ENCODE measurements at places on chromosomes 5 and 9. TPM values are rescaled to one million over a fixed set of nuclear protein-coding genes. Genes with fewer than 3 reads are reported as not detected.

The MPDZ gene
- 10.6 TPM for total RNA-seq

The C9orf153 gene
- total RNA-seq = 0.14 TPM

The NREP gene
- 3.6 TPM for total RNA-seq

The SCGB3A1 gene
- total RNA-seq = not detected

The SGCD gene
- 3.9 TPM for total RNA-seq

The FOXD4L3 gene
- total RNA-seq = not detected

The ZNF354C gene
- total RNA-seq = 0.53 TPM

The LIFR gene
- 6.1 TPM for total RNA-seq

The NFIL3 gene
- total RNA-seq = 13.0 TPM

The PCDHA5 gene
- 0.88 TPM for total RNA-seq

The GFI1B gene
- total RNA-seq = not detected

The AP3B1 gene
- total RNA-seq = 23.2 TPM

The CATSPER3 gene
- total RNA-seq = 0.40 TPM

The TNPO1 gene
- total RNA-seq = 152 TPM

The PCDHA11 gene
- 0.04 TPM for total RNA-seq

The PCDHB7 gene
- not detected for total RNA-seq

The PPP1R2B gene
- total RNA-seq = 0.13 TPM

The EGFL7 gene
- 51.0 TPM for total RNA-seq

The FCN1 gene
- total RNA-seq = not detected

The MOB3B gene
- 7.9 TPM for total RNA-seq

The HAVCR1 gene
- 32.1 TPM for total RNA-seq

The GABBR2 gene
- total RNA-seq = 0.34 TPM

The LHX2 gene
- 5.0 TPM for total RNA-seq

The GLT6D1 gene
- total RNA-seq = not detected

The RUSC2 gene
- total RNA-seq = 32.4 TPM

The SPATA31A3 gene
- not detected for total RNA-seq

The PLPP7 gene
- not detected for total RNA-seq

The TMEM232 gene
- total RNA-seq = not detected

The ADAMTS19 gene
- not detected for total RNA-seq

The FIBCD1 gene
- 16.1 TPM for total RNA-seq

The HTR1A gene
- total RNA-seq = not detected

The PPP2R2B gene
- 0.19 TPM for total RNA-seq

The STC2 gene
- total RNA-seq = 47.5 TPM

The ARL15 gene
- total RNA-seq = 5.0 TPM

The LCN9 gene
- not detected for total RNA-seq

The NIPAL4 gene
- total RNA-seq = 14.1 TPM

The IL5 gene
- total RNA-seq = not detected

The CD72 gene
- total RNA-seq = 0.19 TPM

The SPATA31A5 gene
- total RNA-seq = not detected

The FOXD1 gene
- total RNA-seq = 25.4 TPM

The SPINK6 gene
- not detected for total RNA-seq

The EIF4E1B gene
- total RNA-seq = not detected

The MYORG gene
- total RNA-seq = 6.2 TPM

The IL13 gene
- total RNA-seq = not detected

The IFNK gene
- not detected for total RNA-seq

The SLC28A3 gene
- total RNA-seq = not detected

The SHOC1 gene
- not detected for total RNA-seq

The PCDHB14 gene
- 0.13 TPM for total RNA-seq

The KIF12 gene
- 2.3 TPM for total RNA-seq

The SH3RF2 gene
- 3.1 TPM for total RNA-seq

The ADAMTS2 gene
- total RNA-seq = 0.07 TPM

The SYK gene
- 0.04 TPM for total RNA-seq

The SLC46A2 gene
- not detected for total RNA-seq

The PCDHGA1 gene
- total RNA-seq = 0.30 TPM

The GABRA1 gene
- not detected for total RNA-seq

The ANXA1 gene
- total RNA-seq = 1,098 TPM

The ZBED3 gene
- 4.2 TPM for total RNA-seq

The PLEKHG4B gene
- 1.0 TPM for total RNA-seq

The ANKRD34B gene
- total RNA-seq = 0.25 TPM

Data from A549 treated with ZK216348 at 1 μM for 4 hours (cell line).